ENCODE measurements at places on chromosomes 6 and 20.

GRCh38 chr6:54681987-54682386 lies 164.6 kb upstream of the FAM83B start:
- DNase-seq: no peak

DNA sequence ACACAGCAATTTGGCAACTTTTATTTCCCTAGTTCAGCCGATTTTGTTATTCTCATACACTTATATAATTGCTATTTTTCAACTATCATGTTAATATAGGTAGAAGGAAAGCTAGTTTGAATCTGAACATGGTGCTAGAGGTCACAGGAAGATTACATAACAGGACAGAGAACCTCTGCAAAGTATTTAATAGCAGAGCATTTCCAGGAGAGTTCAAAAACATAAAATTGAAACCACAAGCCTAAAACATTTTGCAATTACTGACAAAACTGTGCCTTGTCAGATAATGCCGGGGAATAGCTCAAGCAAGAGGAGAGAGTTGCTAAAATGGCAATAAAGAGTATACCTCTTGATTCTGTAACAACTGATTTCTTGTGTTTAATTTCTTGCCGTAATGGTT lies 70.8 kb downstream of the TFAP2B start:
- DNase-seq: no peak

DNA sequence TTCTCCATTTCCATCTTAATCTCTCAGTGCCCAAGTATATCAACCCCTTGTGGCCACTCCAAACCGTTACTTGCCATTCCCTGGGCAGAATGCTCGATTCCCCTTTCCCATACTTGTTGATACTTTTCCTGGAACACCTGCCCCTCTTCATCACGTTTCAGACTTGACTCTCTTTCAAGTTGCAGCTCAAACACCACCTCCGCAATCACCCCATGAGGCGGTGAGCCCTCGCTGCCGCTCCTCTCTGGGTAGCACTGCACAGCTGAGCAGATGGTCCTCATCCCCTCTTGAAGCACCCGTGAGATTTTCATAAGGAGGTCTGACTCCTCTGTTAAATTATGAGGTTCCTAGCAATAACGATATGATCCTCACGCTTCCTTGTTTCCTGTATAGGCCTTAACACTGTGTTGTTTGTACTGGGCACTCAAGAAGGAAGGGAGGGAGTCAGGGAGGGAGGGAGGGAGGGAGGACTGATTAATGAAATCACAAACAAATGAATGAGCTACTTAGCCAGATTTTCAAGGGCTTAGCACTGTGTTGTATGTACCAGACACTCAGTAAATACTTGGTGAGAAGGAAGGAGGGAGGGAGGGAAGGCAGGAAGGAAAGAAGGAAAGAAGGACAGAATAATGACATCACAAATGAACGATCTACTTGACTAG lies 8.0 kb upstream of the UQCC2 start:
- DNase-seq: no peak

DNA sequence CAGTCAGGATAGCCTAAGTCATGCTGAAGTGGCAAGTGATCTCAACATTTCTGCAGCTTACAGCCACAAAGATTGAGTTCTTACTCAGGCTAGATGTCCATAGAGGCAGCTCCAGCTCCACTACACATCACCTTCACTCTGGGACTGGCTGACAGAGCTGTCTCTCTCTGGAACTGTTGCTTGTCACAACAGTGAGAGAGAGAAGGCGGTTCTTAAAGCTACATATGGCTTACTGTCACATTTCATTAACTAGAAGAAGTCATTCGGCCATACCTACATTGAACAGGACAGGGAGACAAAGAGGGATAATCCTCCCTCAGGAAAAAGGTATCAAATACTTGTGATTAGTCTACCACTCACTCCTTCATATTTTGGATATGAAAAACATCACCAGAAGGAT lies 914.9 kb upstream of the FLRT3 start:
- DNase-seq: no peak

- peak; percentile 74 for DNase-seq
Observed at GRCh38 chr6:28597217-28597835, 71.6 kb downstream of the GPX5 start.

GRCh38 chr6:146153040-146153758 lies 124.3 kb downstream of the GRM1 start:
- no peak for DNase-seq

DNA sequence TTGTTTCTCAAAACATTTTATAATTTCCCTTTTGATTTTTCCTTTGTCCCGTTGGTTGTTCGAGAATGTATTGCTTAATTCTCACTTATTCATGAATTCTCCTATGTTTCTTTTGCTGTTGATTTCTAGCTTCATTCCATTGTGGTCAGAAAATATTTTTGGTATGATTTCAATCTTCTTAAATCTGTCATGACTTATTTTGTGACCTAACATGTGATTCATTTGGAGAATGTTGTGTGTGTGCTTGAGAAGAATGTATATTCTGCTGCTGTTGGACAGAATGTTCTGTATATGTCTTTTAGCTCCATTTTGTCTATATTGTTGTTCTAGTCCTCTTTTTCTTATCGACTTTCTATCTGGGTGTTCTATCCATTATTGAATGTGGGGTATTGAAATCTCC lies 286.2 kb upstream of the RNF217 start:
- no peak for DNase-seq

GRCh38 chr6:163944897-163945296 lies 530.4 kb downstream of the QKI start:
- DNase-seq: no peak

- DNase-seq: no peak
Observed at GRCh38 chr6:43916924-43917877, 147.2 kb downstream of the VEGFA start.

DNA sequence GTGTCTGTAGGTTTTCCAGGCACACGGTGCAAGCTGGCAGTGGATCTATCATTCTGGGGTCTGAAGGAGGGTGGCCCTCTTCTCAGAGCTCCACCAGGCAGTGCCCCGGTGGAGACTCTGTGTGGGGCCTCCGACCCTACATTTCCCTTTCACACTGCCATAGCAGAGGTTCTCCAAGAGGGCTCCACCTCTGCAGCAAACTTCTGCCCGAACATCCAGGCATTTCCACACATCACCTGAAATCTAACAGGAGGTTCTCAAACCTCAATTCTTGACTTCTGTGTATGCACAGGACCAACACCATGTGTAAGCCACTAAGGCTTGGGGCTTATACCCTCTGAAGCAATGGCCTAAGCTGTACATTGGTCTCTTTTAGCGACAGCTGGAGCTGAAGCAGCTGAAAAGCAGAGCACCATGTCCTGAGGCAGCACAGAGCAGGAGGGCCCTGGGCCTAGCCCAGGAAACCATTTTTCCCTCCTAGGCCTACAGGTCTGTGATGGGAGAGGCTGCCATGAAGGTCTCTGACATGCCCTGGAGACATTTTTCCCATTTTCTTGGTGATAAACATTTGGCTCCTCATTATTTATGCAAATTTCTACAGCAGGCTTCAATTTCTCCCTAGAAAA lies 253.3 kb downstream of the ERMARD start:
- DNase-seq: peak; percentile 30

GRCh38 chr20:10667077-10667401 lies 6.8 kb downstream of the JAG1 start:
- DNase-seq: no peak

DNA sequence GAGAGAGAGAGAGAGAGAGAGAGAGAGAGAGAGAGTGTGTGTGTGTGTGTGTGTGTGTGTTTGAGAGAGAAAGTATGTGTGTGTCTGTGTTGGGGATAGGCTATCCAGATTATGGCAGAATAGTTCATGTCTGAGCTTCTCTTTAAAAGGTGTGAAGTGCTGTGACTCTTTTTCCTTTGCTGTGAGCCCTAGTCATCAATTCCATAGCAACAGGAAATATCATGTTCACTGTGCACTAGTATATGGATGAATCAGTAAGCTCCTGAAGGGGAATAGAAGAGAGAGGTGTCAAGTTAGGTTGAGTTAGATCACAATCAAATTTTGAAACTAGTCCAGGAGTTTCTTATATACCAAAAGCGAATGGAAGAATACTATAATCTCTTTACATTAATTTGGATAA lies 318.7 kb downstream of the RFPL4B start:
- no peak for DNase-seq

GRCh38 chr6:112007254-112007653 lies 46.6 kb upstream of the CCN6 start:
- DNase-seq: no peak

- no peak for DNase-seq
Observed at GRCh38 chr6:21406316-21406715, 187.2 kb upstream of the SOX4 start.

- no peak for DNase-seq
Observed at GRCh38 chr20:11497545-11497944, 420.1 kb upstream of the BTBD3 start.

GRCh38 chr20:44768256-44768655 lies 22.6 kb downstream of the KCNK15 start:
- DNase-seq: no peak

DNA sequence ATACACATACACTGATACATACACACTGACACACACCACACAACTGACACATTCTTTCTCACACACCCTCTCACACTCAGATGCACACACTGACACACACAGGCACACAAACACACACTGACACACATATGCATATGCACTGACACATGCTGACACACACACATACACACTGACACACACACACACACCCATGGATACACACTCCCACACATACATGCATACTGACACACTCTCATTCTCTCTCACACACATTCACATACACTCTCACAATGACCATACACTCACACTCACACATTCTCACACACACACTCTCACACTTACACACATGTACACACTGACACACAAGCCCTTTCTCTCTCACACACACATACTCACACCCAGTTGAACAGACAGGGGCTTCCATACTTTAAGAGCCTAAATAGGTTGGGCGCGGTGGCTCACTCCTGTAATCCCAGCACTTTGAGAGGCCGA lies 236.4 kb downstream of the LRFN2 start:
- no peak for DNase-seq

- peak; percentile 12 for DNase-seq
Observed at GRCh38 chr6:741410-742339, 48.7 kb upstream of the EXOC2 start.

DNA sequence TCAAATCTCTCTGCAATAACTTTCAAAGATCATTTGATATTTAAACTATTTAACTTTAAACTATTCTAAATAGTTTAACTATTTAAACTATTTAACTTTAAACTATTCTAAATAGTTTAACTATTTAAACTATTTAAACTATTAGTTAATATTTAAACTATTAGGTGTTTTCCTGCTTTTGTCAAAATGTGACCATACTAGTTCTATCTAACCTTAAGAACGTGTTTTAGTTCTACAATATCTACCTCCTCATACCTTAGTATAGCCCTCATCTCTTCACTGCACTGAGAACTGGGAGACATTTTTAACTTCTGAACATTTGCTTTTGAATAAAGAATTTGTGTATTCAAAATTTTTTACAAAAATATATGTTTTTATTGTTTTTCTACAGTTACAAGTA lies 429.1 kb downstream of the ADGRB3 start:
- DNase-seq: no peak

- no peak for DNase-seq
Observed at GRCh38 chr20:57262784-57263609, 3.4 kb downstream of the BMP7 start.

GRCh38 chr6:35296931-35297600 lies 552 bp upstream of the DEF6 start:
- no peak for DNase-seq

- no peak for DNase-seq
Observed at GRCh38 chr6:97450087-97450486, 167.1 kb upstream of the MMS22L start.

- DNase-seq: no peak
Observed at GRCh38 chr6:5707281-5708045, 299.3 kb downstream of the NRN1 start.

DNA sequence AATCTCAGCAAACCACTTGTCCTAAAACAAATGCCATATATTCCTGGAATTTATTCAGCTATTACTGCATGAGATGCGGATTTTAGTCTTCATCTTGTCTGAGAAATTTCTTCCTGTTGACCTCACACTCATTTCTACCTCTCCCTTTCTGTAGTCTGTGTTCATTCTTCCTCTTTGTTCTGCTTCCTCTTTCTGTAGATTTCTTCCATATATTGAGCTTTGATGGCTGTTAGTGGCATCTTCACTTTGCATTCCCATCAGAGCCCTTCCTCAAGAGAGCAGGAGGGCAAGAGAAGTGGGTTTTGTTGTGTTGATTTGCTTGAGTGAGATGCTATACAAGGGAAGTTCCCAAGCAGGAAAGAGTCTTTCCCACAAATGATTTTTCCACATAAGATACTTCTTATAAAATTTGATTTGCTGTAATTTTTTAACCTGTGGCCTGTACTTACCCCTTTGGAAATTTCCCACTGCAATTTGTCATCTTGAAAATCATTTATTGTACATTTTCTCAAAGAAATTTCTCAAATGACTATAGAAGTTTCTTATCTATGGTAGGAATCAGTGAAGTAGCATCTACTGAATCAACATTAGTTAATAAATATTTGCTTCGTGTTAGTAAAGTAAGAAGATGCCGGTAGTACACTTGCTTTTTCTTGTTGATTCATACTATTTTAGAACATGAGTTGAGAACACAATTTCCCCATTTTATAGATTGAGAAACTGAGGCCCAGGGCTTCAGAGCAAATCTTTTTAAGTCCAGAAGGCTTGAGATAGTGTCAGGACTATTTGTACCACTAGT lies 43.8 kb downstream of the MAP3K4 start:
- DNase-seq: no peak

- DNase-seq: no peak
Observed at GRCh38 chr6:34181908-34182307, 36.0 kb upstream of the GRM4 start.

DNA sequence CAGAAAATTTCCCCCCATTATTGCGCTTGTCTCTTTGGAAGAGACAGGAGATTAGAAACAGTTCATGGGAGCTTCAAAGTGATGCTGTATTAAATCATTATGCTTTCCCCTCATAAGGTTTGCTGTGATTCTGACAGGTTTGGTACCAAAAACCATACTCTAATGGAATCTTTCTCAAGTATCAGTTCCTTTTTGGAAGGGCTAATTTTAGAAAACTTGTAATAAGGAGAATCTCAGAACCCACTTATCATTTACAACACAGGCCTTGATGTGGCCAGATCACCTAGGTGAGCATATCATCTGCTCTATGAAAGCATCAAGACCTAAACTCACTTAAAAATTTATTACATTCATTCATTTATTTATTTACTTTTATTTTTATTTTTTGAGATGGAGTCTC lies 51.2 kb downstream of the TP53INP2 start:
- DNase-seq: no peak

GRCh38 chr20:2010533-2010932 lies 16.7 kb upstream of the PDYN start:
- no peak for DNase-seq
